ENCODE measurements at places on chromosomes 7 and 10.

DNA sequence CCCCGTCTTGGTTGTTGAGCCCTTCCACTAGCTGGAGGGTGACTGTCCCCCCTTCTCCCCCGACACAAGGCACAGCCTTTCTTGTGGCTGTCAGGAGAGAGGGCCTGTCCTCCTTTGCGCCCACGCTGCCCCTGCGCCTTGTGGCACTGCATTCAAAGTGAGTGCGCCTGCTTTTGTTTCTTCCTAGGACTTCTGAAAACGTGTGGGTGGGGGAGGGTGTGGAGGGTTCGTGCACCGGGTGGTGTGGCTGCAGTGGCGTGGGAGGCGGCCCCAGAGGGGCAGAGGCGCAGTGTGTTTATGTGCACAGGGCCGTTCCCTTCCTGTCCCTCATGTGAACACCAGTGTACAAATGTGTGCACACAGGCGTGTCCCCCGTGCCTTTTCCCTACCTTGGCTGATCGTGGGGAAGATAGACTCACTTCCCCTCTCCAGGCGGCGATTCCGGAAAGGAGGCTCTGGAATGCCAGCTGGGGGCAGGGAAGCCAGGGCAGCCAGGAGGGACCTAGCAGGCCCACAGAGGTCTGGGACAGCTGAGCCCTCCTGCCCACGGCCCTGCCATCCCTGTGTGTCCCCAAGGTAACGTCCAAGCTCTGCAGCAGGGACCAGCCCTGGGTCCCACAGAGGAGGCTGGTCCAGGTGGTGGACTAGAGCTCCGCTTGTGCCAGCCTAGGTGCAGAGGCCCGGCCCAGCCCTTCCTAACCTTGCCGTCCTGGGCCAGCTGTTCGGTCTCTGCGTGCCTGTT is 88.8 kb downstream of the LHPP start:
- DNase-seq = no peak

GRCh38 chr10:35523670-35524225 is 81.4 kb upstream of the GJD4 start:
- no peak for DNase-seq

- no peak for DNase-seq
These were observed at the start of gene HDAC9 for GRCh38 chr7:18495412-18496340. Gene HDAC9 (plus strand): TSS chr7:18495749. CDS start chr7:18496303, 554 bp downstream.

- DNase-seq = no peak
These were observed 853.5 kb downstream of the KCNMA1 start for GRCh38 chr10:76784076-76784475.
